ENCODE measurements at places on chromosomes 6 and 20.

- no peak for DNase-seq
Measured at GRCh38 chr6:166354143-166354542, 11.8 kb upstream of the SFT2D1 start.

GRCh38 chr6:75446241-75446880 is 47.2 kb downstream of the FILIP1 start:
- no peak for DNase-seq

GRCh38 chr20:6053776-6054688 is at the start of gene LRRN4:
TSS of gene LRRN4 (minus strand) at chr20:6054060. CDS start at chr20:6052799, 1,261 bp downstream.
- no peak for DNase-seq

DNA sequence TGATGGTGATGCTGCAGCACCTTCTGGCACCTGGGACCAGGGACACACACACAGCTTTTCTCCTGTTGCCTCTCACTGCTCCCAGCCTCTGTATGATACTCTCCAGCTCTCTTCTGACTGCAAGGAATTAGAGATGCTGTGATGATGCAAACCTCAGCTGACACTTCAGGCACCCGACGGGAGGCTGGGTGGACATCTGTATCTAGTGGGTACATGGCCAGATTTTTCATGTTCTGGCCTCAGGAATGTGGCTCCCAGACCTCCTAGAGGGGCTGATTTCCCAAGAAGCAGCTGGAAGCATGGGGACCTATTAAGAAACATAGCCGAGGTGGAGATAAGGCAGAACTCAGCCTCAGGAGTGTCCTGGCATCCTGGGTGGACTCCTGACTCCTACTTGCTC is 6.8 kb upstream of the EPB41L1 start:
- DNase-seq: no peak

DNA sequence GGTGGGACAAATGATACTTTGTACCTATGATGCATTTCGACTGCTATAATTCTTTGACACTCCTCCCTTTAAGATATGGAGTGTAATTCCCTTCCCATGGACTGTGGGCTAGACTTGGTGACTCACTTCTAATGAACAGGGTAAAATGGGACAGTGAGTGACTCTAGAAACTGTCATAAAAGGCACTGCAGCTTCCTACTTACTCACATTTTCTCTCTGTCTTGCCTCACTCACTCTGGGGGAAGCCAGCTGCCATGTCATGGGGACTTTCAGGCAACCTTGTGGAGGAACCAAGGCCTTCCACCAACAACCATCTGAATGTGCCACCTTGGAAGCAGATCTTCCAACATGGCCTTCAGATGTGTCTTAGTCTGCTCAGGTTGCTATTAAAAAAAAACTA is 12.9 kb upstream of the GFOD1 start:
- no peak for DNase-seq

DNA sequence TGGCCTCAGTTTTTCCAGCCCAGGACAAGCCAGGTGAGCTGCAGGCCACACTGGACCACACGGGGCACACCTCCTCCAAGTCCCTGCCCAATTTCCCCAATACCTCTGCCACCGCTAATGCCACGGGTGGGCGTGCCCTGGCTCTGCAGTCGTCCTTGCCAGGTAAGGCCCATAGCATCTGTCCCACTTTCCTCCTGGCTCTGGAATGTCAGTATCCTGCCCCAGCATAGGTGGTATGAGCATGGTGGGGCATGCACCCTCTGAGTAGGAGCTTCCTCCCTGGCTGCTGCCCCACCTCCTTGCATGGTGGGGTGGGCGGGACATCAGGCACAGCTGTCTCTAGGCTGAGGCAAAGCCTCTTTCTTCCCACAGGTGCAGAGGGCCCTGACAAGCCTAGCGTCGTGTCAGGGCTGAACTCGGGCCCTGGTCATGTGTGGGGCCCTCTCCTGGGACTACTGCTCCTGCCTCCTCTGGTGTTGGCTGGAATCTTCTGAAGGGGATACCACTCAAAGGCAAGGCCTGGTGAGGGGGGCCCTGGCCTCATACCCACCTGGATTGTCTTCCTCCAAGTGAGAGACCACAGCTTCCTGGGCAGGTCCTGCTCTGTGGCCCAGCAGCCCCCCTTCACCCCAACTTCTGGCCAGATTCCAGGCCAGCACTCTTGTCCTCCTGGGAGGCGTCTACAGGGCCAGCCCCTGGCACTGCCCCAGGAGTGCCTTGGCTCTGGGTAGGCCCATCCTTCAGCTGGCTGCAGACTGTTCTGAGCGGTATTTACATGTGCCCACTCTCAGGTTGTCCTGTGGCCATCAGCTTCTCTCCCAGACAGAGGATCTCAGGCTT is 9.1 kb downstream of the PI16 start:
- DNase-seq: no peak

- no peak for DNase-seq
Measured at GRCh38 chr6:109303640-109304283, 78.5 kb downstream of the CD164 start.

- no peak for DNase-seq
Measured at GRCh38 chr6:155154158-155154830, 109.5 kb upstream of the CLDN20 start.

- DNase-seq: no peak
Measured at GRCh38 chr6:14310960-14311359, 193.4 kb downstream of the CD83 start.

DNA sequence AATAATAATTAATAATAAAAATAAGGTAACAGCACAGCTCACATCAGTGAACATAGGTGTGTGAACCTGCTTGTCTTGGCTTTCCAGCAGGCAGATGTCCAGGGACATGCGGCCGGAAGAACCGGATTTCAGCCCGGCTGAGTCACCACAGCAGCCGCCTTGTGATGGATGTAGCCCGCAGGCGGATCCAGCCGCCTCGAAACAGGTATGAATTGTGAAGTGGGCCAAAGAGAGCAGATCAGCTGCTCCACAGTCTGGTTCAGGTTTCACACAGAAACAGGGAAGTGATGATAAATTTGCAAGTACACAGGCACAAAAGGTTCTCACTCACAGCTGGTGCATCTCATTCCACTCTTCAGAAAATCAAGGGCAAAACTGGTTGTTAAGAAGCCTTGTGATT is 55.1 kb downstream of the ID4 start:
- DNase-seq: no peak

DNA sequence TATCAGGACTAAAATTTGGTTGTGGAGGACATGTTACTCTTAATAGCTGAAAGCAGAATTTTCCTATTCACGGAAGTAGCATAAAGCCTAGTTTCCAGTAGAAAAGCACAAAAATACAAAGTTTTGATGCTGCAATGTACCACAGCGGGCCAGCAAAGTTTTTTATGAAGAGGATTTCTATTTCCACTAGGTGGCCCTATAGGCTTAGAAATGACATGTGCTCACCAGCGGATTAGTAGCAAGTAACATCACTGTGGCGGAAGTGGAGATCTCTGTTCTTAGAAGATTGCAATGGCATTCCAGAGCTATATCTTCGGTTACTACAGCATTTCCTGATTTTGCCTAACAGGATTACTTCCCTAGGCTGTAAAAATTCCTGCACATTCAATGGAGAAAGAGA is 1219.0 kb upstream of the EYS start:
- no peak for DNase-seq
